ENCODE measurements at places on chromosomes 16 and 17.

DNA sequence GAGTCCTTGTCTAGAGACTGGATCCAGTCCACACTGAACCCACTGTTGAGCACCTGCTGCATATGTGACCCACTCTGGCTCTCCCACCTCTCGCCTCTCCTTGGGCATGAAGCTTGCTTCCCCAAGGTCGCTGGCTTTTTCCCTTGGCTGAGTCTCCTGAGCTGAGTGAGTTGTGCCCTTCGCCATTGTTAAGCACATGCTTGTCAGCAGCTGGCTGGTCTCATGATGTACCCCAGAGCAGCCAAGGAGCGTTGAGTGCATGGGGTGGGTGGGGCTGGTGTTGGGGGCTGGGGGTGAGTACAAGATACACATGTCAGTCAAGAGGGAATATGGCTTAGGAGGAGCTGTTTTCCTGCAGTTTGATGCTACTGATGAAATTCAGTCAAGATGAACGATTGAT is 165.6 kb downstream of the SNX29 start:
- no peak for DNase-seq

DNA sequence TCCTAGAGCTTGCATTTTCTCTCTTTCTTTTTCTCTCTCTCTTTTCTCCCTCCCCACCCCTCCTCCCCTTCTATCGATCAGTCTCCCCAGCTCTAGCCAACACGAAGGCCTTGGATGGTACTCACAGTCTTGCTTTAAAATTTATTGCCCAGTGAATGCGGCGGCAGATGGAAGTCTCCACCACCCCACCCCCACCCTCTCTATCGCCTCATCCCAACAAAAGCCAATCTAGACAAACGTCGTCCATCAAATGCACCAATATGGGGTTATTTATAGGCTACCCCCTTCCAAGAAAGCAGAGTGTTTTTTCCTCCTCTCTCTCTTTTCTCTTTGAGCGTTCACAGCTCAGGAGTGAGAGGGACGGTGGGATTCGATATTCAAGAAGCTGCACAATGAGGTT is 10.5 kb upstream of the NGFR start:
- DNase-seq: peak; percentile 36

- DNase-seq: no peak
Observed at GRCh38 chr17:38591759-38592241, 14.0 kb downstream of the SRCIN1 start.

DNA sequence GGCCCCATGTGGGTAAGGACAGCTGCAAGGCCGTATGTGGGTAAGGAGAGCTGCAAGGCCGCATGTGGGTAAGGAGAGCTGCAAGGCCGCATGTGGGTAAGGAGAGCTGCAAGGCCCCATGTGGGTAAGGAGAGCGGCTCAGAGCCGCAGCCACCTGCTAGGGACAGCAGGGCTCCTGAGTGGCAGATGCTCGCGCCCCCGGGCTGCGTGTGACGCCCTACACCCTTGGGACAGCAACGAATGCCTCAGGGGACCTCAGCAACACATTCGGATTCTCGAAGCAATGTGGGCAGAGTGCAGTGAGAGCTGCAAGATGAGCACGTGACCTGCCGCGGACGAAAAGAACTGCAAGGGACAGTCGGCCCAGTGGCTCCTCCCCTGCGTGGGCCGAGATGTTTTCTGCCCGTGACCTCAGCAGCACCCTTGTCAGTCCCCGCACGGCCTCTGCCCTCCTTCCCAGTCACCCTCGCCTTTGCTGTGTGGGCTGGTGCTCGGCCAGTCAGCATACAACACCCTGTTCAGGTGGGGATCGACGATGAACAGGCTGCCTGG is 9.6 kb upstream of the SLC38A8 start:
- DNase-seq: peak; percentile 76

DNA sequence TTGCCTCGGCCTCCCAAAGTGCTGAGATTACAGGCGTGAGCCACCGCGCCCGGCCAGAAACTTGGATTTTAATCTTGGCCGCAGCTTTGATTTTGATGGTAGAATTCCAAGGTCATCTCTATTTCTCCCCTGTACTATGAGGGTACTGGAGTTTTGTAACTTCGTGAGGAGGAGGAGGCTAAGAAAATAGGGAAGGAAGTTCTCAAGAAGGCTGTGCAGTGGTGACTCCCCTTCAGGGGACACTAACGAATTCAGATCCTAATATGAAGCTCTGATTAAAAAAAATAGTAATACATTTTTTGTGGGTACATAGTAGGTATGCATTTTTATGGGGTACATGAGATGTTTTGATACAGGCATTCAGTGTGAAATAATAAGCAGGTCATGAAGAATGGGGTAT is 55.9 kb downstream of the LDHD start:
- DNase-seq: no peak

- DNase-seq: no peak
Observed at GRCh38 chr16:28196387-28196987, 15.3 kb downstream of the XPO6 start.

- DNase-seq: no peak
Observed at GRCh38 chr17:56742601-56743000, 91.1 kb downstream of the C17orf67 start.

DNA sequence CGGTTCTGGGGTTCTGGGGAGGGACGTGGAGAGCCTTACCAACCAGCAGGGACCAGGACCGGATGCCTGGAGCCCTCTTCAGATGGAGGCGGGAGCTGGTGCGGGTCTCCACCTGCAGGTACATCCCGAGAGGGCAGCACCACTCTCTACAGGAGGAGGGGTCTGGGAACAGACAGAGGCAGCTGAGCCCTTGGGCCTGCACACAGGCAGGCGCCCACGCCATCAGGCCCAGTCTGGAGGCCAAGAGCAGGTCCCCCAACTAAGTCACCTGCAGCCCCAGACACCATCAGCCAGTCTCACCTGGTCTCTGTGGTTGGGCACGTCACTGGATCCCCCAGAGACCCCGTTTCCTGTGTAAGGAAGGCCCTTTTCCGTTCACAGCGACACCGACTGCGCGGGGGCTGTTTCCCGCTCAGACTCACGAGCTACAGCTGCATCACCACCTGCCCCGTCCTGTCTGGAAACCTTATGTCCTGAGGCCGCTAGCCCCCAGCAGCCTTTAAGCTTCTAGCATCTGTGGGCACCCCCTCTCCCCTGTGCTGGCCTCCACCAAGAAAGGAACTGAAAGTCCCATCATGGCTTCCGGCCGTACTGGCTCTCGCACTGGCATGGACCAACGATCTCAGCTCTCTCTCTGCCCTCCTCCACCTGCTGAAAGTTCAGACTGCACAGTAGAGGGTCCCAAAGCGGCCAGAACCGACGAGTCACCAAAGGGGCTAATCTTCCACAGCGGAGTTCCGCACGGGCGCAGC is 1.2 kb downstream of the CYBC1 start:
- DNase-seq: no peak

- DNase-seq: no peak
Observed at GRCh38 chr16:77679391-77679790, 42.9 kb upstream of the NUDT7 start.

DNA sequence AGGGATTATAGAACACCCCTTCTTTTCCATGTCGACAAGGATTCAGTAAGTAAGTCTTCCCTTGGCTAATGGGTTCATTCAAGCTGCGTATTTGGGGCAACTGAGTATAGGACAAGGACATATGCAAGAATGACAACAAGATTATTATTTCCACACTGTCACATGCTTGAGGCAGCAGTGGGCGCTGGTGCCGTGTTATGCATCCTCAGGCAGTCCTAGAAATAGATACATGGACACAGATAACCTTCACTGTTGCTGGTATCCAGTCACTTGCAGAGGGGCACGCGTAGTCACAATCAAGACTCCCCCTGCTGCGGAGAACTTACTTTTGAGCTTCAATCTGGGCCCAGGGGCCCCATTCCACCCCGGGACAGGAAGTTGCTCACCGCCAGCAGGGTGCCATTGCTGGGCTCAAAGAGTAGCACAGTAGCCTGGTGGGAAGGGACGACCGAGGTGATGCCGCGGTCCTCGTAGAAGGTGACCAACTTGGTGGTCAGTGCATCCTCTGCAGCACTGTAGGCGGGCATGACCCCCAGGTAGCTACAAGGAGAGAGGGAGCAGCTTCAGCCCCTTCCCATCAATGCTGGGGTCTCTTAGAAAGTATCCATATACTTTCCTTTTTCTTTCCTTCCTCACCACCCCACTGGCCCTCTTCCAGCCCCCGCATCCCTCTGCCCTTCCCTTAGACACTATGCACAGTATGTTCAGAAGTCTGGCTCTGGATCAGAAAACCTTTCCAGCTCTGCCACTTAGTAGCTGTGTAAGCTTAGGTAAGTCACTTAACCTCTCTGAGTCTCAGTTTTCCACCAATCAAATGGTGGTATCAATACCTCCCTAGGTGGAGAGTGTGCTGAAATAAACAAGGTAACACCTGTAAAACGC is 804 bp downstream of the CRYM start:
- DNase-seq: no peak

GRCh38 chr16:79390481-79391051 is 210.0 kb downstream of the MAF start:
- DNase-seq: peak; percentile 34

DNA sequence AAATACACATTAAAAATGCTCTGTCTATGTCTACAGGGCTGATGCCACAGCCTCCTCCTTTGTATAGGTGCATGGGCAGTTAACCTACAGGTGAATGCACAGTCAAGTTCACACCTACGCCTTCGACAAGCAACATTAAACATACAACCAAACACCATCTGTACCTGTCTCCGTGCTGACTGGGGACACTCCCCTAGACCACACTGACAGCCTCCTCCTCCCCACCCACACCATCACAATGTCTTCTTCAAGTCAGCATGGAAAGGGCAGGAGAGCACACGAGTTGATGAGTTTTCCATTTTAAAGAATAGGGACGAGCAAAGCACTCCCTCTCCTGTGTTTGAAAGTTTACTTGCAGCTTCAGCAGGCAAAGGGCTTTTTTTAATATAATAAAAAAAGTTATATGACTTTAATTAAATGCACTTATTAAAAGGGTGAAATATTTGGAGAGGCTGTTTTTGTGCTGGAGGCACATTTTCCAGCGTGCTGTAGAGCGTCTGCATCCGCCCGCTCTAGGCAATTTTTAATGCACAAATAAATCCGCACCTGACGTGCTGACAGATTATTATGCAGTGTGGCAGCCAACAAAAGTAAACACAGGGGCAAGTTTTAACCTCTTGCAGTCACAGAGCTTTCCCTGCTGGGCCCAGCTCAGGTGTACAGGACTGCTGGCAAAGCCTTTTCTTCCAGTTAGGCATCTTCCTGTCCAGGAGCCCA is 367.9 kb downstream of the SOX9 start:
- no peak for DNase-seq

- DNase-seq: no peak
Observed at GRCh38 chr16:74691093-74691855, 9.4 kb downstream of the MLKL start.

- no peak for DNase-seq
Observed at GRCh38 chr17:63775420-63775819, 1.4 kb downstream of the DDX42 start.

DNA sequence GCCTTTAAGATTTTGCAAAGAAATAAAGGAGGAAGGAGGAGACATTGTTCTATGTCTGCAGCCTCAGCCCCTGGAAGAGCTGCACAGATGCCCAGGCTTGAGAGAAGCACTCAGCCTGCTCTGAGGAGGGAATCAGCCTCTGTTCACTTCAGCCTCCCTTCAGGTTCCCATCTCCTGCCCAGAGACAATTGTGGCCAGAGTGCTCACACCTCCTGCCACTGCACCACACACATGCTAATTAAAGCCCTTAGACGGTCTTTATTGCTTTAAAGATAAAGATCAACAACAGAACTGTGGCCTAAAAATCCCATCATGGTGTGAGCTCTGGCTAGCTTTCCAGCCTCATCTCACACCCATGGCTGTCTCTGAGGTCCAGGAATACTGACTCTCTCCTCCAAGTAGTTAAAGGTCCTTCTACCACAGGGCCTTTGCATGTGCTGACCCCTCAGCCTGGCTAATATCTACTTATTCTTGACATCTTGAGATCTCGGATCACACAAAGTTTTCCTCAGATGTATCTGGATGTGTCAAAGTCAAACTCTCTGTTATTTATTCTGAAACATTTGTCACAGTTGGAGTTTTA is 33.8 kb downstream of the CHD9NB start:
- no peak for DNase-seq

DNA sequence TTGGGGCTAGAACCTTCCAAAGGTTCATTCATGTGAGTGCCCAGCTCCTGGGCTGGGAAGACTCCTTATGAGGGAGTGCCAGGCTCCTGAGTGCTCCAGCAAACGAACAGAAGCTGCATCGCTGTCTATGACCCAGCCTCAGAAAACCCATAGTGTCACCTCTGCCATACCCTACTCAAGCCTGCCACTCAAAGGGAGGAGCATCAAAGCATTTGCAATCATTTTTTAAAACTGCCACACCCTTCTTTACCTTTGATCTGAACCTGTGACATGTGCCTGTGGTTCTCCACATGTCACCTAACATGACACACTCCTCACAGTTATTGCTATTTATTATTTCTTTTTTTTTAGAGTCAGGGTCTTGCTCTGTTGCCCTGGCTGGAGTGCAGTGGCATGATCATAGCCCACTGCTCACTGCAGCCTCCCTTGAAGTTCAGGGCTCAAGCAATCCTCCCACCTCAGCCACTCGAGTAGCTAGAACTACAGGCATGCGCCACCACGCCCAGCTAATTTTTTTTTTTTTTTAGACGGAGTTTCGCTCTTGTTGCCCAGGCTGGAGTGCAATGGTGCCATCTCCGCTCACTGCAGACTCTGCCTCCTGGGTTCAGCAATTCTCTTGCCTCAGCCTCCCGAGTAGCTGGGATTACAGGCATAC is 7.3 kb upstream of the KDM8 start:
- DNase-seq: no peak

GRCh38 chr17:50919321-50920040 is 53.3 kb upstream of the TOB1 start:
- peak; percentile 53 for DNase-seq
